Right renal cortex interstitium (tissue), 3 donors: ENCODE measurements at places on chromosomes 12 and 14. TPM values are rescaled to one million over a fixed set of nuclear protein-coding genes. Genes with fewer than 3 reads are reported as not detected.

- no peak for DNase-seq
Measured at GRCh38 chr14:42628602-42629001, 1021.9 kb downstream of the LRFN5 start.

DNA sequence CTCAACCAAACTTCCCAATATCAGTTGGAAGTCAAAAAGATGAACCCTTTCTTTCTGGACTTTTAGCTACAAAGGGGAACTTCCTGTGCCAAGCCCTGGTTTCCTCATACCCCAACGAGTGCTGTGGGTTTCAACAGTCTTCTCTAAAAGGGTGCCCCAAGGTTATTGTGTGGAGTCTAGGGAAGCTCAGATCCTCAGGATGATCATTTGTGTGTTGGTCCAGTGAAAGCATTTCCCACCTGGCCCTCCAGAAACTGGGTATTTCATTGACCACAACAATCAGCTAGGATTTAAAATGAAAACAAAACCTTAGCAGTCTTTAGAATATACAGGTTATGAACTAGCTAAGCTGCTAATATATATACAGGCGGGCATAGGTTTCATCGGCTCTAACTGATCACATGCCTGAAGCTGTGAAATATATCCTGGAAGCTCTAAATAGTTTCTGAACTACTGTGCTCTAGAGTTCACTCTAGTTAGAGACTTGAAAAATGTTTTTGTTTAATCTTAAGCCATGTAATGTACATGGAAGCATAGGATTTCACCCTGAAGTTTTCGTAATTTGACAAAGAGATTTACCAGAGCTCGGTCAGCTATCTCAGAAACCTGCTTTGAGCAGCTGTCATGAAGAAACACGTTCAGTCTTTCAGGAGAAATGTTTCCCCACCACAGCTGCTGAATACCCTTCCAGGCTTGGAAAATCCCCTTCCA lies 29.6 kb downstream of the P2RX4 start:
- DNase-seq: no peak

GRCh38 chr14:66378712-66379505 lies 107.3 kb upstream of the CCDC196 start:
- DNase-seq: no peak

- no peak for DNase-seq
Measured at GRCh38 chr12:124213666-124214347, 81.1 kb upstream of the RFLNA start.

DNA sequence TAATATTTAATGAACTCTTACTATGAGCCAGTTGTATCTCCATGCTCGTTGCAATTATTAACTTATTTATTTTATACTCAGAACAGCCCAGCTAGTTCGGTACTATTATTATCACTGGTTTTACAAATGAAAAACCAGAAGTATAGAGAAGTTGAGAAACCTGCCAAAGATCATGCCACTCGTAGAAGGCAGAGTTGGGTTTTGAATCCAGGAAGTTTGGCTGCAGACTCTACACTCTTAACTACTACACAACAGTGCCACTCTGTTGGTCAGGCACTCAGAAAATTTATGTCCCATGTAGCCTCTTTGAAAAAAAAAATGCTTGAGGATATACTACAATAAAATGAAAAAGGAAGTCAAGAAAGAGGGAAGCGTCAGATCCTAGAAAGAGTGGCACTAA lies 71.5 kb upstream of the ARID2 start:
- no peak for DNase-seq

DNA sequence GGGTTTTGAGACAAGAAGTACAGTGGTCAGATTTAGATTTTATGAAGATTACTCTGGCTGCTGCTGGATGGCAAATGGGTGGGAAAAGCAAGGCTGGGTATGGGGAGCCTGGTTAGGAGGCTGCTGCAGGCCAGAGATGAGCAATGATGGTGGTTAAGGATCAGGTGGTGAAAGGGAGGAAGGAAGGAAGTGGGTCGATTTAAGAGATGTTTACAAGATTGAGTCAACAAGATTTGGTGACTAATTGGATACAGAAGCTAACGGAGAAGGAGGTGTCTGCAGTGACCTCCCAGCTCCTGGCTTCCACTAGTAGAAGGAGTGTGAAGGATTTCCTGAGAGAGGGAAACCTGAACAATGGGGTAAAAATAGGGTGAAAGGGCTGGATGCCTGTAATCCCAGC lies 18.7 kb downstream of the NOS1 start:
- no peak for DNase-seq

DNA sequence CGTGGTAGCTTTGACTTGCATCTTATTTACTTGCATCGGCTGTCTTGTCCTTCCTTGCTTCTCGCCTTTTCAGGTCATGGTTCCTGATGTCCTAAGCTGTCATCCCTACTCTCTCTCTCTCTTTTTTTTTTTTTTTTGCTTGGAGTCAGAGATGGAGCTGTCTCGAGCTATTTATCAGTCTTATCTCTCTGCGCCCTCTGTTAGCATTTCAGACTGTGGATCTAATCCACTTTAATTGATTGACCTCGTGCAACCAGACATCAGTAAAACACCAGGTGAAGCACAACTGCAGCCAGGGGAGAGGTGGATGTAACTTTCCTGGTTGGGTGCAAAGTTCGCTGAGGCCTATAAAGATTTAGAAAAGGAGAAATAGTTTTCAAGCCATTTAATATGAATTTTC lies 554.8 kb downstream of the DIO2 start:
- no peak for DNase-seq

GRCh38 chr14:101072070-101072469 lies 168.5 kb upstream of the RTL1 start:
- DNase-seq: no peak

DNA sequence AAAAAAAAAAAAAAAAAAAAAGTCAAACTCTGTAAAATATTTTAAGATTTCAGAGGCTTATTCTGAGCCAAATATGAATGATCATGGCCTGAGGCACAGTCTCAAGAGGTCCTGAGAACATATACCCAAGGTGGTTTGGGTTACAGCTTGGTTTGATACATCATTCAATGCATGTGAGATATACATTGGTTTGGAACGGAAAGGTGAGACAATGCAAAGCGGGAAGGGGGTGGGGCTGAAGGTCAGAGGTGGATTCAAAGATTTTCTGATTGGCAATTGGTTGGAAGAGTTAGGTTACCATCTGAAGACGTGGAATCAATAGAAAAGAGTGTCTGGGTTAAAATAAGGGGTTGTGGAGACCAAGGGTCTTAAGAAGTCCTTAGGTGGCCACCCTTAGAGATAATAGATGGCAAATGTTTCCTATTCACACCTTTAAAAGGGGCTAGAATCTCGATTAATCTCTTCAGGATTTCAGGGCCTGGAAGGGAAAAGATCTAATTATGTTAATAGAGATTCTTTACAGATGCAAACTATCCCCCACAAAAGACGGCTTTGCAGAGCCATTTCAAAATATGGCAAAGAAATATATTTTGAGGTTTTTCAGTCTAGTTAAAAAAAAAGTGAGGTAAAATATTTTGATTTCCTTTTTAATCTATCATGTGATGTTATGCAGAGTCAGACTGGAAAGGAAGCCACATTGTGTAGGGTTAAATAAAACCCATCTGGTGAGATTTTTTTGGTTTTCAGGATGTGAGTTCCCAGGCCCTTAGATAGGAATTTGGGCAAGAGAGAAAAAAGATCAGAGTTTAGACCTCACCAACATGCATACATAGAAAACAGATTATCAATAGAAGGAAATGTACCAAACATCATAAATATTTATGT lies 173.8 kb upstream of the CNOT2 start:
- no peak for DNase-seq

DNA sequence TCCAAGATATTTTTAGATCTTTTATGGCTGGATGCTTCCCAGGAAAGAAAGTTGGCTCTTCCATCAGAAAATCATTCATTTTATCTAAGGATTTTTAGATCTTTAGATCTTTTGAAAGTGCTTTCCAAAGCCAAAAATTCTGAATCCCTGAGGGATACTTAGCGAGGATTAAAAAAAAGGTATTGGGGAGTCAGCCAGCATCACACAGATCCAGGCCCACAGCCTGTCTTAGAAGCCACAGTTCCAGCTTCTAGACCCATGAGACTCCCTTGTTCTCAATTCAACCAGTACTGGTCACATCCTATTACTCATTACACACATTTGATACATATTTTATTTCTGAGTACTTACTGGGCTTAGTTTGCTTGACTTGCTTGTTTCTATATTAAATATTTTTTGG lies 49.9 kb downstream of the TSPAN8 start:
- no peak for DNase-seq

DNA sequence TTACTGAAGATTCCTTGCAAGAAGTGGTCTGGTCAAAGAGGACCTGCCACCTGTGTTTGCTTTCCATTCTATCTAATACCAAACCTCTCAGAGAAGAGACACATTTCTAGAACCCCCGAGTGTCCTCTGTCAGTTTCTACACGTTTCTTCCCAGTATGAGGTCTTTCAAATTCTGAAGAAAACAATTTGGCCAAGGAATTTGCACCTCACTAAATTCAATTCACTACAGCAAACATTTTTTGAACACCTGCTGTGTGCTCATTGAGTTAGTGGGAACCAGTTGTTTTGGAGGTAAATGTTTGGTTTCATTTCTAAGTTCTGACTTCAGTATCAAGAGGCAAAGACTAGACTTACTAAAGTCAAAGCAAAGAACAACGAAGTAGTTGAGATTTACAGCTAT lies 19.4 kb downstream of the GPR19 start:
- DNase-seq: no peak

DNA sequence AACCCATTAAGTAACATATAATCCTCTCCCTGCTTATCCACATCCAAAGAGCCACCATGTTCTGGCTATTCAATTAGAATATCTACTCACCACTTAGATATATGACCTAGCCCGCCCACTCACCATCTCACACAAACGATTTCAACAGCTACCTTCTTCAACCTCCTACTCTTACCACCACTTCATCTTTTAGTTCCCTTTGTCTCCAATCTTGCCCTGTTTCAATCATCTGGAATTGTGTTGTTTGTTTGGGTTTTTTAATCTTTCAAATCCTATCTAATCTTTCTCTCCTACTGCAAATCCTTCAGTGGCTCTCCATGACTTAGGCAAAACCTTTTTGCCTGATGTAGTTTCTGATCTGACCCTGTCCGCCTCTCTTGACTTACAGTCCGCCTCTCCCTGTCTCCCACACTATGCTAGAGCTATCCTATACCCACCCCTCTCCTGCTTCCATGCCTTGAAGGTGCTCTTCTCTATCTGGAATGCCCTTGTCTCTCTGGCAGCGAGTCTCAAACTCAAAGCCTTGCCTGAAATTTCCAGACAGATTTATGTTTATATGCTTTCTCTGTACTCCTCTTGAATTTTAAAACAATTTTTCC lies 161.0 kb upstream of the CRY1 start:
- no peak for DNase-seq

DNA sequence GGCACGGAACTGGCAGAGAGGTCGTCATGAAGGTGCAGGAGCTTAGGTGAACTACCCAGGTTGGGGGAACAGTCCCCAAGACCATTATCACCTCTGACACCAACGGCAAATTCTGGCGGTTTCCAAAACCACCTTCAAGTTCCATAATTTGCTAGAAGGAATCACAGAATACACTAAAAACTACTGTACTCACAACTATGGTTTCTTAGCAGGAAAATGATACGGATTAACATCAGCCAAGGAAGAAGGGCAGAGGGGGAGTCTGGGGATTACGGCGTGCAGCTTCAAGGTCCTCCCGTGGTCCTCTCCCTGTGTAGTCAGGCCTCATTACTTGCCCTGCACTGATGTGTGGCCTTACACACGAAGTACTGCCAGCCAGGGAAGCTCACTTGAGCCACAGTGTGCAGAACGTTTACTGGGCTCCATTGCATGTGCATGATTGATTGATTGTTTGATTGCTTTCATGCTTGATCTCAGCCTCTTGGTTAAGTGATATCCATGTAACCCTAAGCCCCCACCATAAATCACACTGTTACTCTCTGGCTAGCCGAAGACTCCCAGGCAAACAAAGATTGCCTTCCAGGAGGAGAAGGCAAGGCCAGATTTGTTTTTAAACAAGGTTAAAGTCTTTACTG lies 837 bp upstream of the STX2 start:
- DNase-seq: no peak

GRCh38 chr14:75204116-75204515 lies 27.7 kb upstream of the TMED10 start:
- DNase-seq: no peak

DNA sequence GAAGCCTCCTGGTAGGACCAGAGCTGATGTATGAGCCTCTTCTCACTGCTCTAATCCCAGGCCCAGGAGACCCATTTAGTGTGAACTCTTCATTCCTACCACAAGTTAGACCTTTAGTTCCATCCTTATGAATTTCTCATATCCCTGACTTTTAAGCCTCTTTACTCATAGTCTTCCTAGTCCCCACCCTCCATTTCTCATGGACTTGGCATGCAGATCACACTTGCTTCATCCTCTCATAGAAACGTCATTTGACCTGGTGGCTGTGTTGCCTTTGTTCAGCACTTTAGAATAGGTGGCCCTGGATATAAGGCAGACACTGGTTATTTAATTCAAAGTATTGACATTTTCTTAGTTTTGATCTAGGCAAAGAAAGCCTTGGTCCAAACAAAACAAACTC lies 99.5 kb downstream of the SLC16A7 start:
- DNase-seq: no peak

The PPP4R4 gene
- polyA plus RNA-seq: 0.22 TPM

The SLC25A47 gene
- polyA plus RNA-seq: not detected

The OR4E2 gene
- polyA plus RNA-seq: not detected

The SDSL gene
- polyA plus RNA-seq: 13.1 TPM

The IPO4 gene
- polyA plus RNA-seq: 35.6 TPM

The PLCZ1 gene
- polyA plus RNA-seq: 0.40 TPM
